ENCODE measurements at places on chromosomes 13 and 19. TPM values are rescaled to one million over a fixed set of nuclear protein-coding genes. Genes with fewer than 3 reads are reported as not detected.

DNA sequence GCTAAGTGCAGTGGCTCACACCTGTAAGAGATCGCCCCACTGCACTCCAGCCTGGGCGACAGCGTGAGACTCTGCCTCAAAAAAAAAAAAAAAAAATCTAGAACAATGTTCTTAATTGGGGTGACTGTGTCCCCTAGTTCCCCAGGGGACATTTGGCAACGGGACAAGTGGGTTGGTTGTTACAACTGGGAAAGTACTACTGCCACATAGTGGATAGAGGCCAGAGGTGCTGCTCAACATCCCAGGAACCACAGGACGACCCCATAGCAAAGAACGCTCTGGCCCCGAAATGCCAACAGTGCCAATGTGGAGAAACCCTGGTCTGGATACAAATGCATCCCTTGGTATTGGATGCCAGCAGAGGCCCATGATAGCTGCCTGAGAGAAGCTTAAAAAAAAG lies 11.8 kb downstream of the NLRP12 start:
- H3K36me3 ChIP-seq = no peaks in the 10 kb centered on the region
- no peak for DNase-seq
- no peak overlapping the region for H3K27ac ChIP-seq
- no peaks in the 10 kb centered on the region for H3K4me1 ChIP-seq
- H3K27me3 ChIP-seq = no peaks in the 10 kb centered on the region

Gene CD320
- polyA plus RNA-seq = 64.7 TPM

DNA sequence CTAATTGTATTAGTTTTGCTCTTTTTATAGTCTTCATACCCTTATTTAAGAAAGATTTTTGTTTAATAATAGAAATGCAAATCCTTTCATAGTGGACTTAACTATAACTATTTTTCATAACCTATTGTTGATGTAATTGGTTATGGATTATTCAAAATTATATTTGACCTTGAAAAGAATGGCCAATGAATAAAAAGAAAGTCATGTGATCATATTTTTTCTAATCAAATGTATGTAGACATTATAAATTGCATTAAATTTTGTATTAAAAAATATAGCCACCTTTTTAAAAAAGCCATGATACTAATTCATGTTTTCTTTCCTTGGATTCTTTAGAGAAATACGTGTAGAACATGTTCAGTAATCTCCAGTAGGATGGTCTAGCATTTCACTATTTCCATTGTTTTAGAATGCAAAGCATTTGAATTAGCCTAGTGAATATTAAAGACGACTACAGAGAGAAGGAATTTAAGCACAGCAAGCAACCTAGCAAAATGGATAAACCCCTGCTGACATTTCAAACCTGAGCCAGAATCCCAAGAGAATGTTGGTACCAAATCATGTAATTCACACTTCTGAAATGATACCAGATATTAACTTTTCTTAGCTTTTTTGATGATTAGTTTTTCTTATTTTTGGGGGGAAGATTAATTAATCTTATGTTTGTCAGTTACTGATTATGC lies 1297.4 kb upstream of the MIR17HG start:
- no peaks in the 10 kb centered on the region for H3K27me3 ChIP-seq
- no peak overlapping the region for H3K27ac ChIP-seq
- H3K4me3 ChIP-seq = no peak overlapping the region
- no peaks in the 10 kb centered on the region for H3K4me1 ChIP-seq

DNA sequence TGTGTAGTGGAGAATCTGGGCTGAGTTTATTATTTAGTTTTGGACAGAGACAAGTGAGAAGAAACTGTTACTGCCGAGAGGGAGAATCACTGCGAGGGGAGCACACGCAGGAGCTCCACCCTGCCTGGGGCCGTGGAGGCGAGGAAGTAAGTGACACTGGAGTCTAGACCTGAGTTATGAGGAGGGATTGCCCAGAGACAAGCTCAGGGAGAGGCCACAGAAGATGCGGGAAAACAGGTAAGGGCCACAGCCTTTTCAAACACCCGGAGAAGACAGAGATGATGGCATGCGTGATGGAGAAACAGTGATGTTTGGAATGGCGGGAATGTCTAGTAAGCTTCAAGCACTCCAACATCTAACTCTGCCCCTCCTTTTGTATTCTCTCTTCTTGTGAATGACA lies 84.1 kb downstream of the TNFSF11 start:
- H3K4me1 ChIP-seq = no peaks in the 10 kb centered on the region
- no peak for DNase-seq
- H3K27me3 ChIP-seq = no peaks in the 10 kb centered on the region
- no peaks in the 10 kb centered on the region for H3K36me3 ChIP-seq

- H3K27ac ChIP-seq = no peak overlapping the region
- H3K27me3 ChIP-seq = no peaks in the 10 kb centered on the region
- no peak overlapping the region for H3K4me3 ChIP-seq
- no peak for DNase-seq
These were observed 38.6 kb upstream of the RNF17 start for GRCh38 chr13:24725379-24725778.

DNA sequence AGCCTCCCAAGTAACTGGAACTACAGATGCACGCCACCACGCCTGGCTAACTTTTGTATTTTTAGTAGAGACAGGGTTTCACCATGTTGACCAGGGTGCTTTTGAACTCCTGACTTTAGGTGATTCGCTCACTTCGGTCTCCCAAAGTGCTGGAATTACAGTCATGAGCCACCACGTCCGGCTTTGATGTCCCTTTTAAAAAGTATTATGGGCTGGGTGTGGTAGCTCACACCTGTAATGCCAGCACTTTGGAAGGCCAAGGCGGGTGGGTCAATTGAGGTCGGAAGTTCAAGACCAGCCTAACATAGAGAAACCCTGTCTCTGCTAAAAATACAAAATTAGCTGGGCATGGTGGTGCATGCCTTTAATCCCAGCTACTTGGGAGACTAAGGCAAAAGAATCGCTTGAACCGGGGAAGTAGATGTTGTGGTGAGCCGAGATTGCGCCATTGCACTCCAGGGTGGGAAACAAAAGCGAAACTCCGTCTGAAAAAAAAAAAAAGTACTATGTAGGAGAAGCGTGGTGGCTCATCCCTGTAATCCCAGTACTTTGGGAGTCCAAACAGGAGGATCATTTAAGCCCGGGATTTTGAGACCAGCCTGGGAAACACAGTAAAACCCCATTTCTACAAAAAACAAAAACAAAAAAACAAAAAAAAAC lies 22.8 kb upstream of the ERVV-1 start:
- peaks cover 10% of the 10 kb centered on the region for H3K36me3 ChIP-seq
- H3K27me3 ChIP-seq = no peaks in the 10 kb centered on the region
- H3K27ac ChIP-seq = no peak overlapping the region
- no peaks in the 10 kb centered on the region for H3K4me1 ChIP-seq
- H3K4me3 ChIP-seq = no peak overlapping the region
